T1000 (cell line): ENCODE measurements at places on chromosomes 5 and 9.
A peak's percentile ranks its signal among the peaks of the same experiment; 100 is the strongest.

DNA sequence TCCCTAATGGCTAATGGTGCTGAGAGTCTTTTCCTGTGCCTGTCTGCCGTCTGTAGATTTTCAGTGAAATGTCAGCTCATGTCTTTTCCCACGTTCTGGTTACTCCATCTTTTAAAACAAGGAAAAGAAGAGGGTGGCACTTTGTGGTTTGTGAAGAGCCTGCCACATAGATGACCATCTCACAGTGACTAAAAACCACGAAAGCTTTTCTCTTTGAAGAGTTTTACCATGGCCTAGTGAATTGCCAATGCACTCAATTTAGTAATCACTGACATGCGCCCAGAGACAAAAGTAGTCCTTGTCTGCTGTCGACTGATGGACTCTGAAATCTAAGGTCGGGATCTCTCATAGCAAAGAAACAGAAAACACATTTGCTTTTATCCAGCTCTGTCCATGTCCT, 50.4 kb downstream of the SPATA31C2 start:
- DNase-seq, result no peak

DNA sequence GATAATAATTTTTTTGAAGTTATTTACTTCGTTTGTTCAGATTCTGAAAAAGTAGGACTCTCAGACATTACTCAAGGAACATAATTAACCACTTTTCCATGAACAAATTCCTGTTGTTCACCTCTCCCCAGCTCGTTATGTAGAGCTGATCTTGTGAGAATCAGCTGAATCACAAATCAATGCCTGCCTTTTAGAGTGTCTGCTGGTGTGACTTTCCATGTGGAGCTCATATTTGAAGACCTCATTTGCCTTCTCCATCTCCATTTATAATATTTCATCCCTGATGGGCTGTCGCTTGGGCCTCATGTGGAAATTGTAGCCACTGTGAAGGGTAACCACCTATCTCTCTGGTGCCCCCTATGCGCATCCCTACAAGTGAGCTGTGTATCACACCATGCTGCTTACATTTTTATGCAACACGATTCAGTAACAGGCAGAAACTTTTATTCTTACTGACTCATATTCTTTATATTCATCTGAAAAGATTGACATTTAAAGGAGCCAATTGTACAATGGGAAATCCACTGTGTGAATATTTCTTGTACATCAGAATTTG, 111.3 kb downstream of the STK32A start:
- DNase-seq, result no peak

DNA sequence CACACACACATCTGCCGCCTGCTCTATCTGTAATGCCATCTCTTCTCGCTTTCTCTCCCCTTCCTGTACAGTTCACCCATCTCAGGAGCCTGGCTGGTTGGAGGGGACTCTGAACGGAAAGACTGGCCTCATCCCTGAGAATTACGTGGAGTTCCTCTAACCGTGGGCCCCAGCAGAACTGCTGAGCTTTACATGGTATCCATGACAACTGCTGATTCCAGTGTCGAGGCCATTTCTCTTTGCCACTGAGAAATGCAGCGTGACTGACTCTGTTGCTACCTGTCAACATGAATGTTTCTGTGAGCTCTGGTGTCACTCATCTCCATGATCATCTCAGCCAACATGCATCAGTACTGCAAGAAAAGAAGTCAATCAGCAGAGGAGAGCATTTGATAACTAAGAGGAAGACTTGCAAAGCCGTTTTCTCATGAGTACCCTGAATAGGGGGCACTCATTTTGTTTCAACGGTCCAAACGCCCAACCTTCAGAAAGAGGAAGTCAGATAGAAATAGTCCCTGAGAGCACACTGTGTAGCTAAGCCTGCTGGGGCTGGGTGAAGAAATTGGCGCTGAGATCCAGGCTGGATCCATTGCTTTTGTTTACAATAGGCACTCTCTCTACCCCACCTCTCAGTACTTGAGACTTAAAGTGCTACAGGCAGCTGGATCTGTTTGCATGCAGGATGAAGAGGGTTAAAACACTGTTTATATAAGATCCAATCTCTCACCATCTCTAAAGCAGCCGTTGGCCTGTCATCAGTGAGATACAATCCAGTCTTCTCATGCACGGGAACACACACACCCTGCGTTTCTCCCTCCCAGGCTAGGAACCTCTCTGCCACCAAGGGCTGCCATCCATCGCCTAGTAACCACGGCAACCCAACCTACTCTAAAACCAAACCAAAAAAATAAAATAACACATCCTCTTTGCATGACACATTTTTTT, 180.9 kb downstream of the NR3C1 start:
- DNase-seq, result no peak

GRCh38 chr5:135161221-135161620, 127.2 kb upstream of the PITX1 start:
- DNase-seq, result no peak

- DNase-seq, result no peak
Observed at GRCh38 chr5:40587376-40587775, 92.3 kb upstream of the PTGER4 start.

DNA sequence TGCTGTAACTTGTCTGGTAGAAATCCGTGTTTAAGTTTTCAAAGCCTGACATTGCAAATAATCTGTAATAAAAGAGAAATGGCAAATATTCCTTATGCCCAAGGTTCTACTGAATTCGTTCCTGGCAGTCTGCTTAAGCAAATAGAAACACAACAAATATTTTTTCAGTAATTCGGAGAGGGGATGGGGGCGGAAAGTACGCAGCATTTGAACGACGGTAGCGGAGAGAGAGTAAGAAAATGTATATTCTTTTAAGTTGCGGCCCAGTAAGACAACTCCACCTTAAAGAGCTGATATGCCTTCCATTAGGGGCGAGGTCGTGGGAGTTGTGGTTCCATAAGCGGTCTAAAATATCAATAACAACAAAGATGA, 569 bp downstream of the YIPF5 start:
- no peak for DNase-seq

DNA sequence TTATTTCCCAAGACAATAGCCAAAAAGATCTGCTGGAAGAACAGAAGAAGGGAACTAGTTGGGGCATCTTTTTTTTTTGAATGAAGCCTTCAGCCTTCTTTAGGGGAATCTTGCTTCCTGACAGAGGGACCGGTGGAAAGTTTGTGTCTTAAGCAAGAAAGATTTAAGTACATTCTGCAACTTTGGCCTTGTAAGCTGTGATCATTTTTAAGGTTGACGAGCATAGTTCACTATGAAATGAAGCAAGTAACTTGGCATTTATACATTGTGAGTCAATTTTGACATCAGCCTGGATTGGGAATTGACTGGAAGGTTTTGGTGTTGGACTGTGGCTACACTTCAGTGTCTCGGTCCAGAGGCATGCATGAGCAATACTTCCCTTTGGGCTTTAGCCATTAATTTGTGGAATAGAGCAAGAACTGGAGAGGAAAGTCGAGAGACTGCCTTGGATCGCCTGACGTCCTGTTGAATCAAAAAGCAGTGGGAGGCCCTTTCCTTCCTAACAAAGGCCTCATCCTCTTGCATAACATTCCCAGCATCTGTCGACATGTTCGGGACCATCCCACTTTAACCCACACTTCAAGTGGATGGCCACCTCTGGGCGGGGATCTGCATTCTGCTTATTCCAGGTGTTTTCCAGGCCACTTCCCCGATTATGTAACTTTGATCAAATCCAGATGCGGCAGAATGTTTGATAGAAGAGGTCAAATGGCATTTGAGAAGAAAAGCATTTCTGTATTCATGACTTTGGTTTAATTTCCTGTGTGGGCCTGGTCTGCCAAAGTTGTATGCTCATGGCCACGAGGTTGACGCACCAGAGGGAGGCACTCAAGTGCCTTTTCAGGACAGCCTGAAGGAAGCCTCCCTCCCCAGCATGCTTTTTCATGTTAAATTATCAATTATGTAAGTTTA, 12.5 kb downstream of the ABL1 start:
- peak; percentile 72 for DNase-seq

DNA sequence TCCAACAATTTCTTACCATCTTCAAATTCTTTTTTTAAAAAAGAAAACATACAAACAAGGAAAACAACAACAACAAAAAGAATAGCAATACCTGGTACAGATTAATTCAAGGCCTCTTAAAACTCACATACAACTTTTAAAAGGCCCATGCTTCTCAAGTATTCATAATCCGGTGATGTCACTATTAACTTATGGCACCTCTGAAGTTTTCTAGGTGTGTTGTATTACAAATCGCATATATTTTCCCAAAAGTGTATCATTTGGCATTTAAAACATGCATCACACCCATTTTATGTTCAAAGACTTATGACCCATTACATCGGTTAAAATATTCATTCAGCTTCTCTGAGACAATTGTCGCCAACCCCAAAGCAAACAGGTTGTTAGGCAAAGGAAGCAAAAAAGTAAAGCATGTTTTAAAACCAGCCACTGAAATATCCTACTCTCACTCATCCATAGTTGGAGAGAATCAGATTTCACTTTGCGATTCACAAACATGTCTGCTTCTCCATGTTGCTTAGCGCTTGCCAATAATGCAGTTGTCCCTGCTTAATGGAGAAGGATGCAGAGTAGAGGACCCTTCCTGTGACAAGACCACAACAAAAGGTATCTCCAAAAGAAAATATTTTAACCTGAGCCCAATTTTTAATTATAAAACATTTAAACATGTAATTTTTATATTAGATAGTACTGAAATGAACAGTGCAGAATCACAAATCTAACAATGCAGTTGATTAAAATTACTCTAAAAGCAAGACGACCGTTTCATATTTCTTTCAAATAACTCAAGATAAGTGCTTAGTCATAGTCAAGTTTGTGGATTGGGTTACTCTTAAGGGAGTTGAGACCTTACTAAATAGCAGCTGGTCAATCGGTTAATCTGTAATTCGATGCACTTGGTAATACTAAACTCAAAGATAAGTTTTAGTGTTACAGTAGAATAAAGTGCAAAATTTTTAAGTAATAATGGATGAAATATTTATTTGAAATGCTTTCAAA, 1.6 kb downstream of the SKP1 start:
- no peak for DNase-seq

GRCh38 chr5:10406651-10407050, 35.0 kb upstream of the ROPN1L start:
- no peak for DNase-seq

DNA sequence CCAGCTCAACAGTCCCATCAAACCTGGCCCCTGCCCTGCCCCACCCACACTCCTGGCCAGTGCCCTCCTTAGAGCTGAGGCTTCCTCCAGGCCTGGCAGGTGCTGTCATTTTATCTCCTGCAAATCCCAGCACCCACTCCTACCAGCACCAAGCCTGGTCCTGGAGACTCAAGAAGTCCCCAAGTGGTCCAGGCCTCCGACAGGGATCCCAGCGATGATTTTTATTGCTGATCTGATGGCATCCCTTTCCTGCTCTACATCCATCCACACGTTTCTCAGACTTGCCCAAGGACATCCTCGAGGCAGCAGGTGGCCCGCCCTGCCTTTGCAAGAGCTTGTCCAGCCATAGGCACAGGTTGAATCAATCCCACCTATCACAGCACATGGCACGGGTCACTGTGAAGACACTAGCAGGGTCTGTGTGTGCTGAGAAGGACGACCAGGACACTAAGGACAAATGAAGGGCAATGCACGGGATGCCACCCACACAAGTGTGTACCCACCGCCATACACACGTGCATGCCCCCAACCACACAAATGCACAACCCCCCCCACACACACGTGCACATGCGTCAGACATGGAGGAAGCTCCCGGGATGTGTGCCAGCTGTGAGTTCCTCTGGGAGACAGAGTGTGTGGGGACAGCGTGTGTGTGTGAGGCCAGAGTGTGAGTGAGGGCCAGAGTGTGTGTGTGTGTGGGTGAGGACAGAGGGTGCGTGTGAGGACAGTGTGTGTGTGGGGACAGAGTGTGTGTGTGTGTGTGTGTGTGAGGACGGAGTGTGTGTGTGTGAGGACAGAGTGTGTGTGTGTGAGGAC, 62.4 kb upstream of the UBAC1 start:
- no peak for DNase-seq

GRCh38 chr9:134424818-134425217, 98.6 kb downstream of the RXRA start:
- no peak for DNase-seq

DNA sequence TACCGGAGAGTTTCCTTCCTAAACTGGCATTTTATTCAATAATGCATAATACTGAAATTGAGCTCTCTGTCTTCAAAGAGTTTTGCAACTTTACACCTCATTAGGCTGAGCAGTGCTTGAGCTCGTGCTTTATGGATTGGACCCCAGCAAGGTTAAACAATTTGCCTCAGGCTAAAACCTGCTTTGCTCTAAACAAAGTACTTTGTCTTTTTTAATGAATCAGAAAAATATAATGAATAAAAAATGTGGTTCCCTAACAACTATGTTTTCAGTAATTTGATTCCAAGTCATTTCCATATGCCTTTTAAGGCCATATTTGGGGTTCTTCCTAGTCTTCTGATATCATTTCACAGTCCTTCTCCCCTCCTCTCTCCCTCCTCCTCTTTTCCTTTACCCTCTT, 20.0 kb downstream of the ZNF366 start:
- no peak for DNase-seq

DNA sequence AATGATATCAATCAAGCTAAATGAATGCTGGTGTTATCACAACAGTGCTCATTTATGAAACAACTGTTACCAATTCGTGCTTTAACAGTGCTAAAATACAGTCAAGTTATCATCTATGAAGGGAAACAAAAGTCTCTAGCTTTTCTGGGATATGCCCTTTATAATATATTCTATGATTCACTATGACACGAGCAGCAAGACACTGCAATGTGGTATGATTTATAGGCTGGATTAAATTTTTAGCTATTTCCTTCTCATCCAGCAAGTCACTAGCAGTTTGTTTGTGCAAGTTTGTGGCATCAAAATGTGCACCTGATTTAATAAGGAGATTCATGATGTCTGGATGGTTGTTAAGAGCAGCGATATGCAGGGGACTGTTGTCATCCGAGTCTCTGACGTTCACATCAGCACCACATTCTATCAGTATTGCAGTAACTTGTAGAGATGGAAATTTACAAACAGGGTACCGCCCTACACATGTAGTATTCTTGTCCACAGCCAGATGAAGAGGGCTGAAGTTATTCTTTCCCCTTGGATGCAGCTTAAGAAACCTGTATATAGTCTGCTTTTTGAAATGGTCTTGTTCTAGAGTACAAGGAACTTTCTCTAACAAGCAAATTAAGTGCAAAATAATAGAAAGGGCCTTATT, 20.3 kb downstream of the FEM1C start:
- DNase-seq, result no peak

- DNase-seq, result no peak
Observed at GRCh38 chr5:151012862-151013261, 7.5 kb upstream of the GPX3 start.

DNA sequence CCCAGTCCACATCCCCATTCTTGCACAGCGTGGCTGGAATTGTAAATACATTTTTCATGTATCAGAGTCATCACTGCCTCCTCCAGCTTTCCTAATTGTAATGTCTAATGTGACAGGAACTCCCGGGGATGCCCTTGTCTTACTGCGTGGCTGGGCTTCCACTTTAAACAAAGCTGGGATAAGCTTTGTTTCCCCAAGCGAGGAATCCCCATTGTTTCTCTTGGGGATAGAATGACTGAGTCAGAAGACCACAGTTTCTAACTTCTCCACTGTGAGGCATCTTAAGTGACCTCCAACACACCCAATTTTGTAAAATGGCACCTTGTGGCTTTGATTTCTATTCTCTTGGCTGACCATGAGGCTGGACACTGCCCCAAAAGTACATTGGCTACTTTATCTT, 22.4 kb downstream of the ARPC5L start:
- DNase-seq, result no peak
